ENCODE measurements at places on chromosomes 13 and 19. TPM values are rescaled to one million over a fixed set of nuclear protein-coding genes. Genes with fewer than 3 reads are reported as not detected.

DNA sequence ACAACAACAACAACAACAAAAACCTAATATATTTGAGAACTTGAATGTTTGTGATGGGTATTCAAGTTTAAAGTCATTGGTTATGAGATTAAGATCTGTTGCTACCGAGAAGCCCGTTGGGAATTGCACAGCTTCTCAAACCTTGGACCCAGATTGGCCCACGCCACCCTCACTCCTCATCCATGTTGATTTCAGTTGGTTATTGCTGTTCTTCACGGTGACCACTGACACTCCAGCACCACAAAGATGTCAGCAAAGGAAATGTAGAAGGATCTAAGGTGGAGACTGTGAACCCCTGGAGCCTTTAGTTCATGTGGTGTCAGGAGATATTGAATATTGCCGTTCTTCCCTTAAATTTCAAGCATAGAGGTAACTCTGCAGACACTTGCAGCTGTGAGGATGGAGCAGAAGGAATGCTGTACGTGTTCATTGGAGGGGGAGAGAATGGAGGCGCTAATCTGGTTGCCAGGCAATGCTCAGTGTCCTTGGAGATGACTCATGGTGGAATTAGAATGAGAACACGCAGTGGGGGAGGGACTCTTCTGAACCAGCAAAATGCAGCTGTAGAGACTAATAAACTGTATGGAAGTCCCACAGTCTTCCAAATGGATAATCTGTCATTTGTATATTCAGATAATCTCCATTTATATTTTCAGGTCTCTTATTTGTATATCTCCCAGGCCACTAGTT is 20.8 kb upstream of the ZNF835 start:
- peak; percentile 2 for DNase-seq

- DNase-seq: peak; percentile 63
These were observed 38.6 kb upstream of the TEX29 start for GRCh38 chr13:111281751-111282311.

- DNase-seq: no peak
These were observed 29.1 kb downstream of the CNFN start for GRCh38 chr19:42360787-42361544.

- no peak for DNase-seq
These were observed 8.3 kb downstream of the COL4A1 start for GRCh38 chr13:110298505-110299282.

DNA sequence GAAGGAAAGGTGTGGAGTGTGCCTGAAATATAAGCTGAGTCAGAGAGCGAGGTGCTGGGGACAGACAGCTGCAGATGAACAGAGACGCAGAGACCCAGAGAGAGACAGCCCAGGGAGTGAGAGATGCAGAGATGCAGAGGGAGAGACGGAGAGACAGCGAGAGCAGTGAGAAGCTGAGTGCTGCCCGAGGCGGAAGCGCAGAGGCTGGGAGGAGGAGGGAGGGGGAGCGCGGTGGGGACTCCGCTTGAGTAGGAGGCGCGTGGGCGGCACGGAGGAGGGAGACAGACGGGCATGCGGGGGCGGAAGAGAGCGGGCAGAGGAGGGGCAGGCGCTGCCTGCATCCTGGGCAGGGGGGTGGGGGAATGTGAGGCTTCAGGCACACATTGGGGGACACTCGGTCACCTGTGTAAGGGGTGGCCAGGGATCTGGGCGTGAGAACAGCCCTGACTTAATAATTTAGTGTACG is 25.7 kb downstream of the SLC8A2 start:
- peak; percentile 36 for DNase-seq

- peak; percentile 23 for DNase-seq
These were observed 22.0 kb downstream of the USPL1 start for GRCh38 chr13:30639671-30640070.

DNA sequence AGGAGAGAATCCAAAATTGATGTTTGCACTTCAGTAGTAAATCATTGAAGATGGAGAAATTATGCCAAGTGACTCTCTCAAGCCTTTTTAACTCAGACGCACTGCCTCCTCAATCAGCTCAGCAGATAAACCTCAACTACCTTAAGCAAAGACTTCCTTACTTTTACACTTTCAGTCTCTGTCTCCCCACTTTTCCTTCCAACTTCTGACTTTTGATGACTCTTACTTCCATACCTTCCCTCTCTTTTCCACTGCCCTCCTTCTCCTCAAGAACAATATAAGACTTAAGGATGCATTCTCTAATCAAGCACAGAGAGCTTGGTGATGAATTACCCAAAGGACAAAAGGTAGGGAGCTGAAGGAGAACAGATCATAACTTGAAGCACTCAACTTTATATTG is 4.8 kb upstream of the DACH1 start:
- no peak for DNase-seq

DNA sequence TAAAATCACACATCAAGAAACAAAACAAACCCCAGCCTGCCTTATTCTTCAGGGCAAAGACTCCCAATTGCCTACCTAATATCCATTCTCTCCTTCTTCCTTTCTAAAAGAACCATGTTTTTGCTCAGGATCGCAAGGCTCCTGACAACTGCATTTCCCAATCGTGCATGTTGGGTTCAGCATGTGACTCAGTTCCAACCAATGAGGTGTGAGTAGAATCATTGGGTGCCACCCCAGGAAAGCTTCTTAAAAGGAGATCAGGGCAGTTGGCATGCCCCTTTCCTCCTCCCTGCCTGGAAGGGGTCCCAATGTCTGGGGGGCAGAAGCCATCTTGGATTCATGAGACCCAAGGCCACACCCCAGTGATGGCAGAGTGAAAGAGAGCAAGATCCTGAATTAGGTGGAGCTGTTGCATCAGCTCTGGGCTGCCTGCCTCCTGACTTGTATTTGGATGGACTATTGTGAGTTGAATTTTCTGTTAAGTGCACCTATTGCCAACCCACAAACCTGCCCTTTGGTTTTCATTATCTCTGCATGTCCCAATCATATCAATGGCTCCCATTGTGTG is 26.0 kb upstream of the UBAC2 start:
- DNase-seq: peak; percentile 24

The ZNF626 gene
- 18.6 TPM for total RNA-seq

The CGB8 gene
- 4.5 TPM for total RNA-seq

The PSG7 gene
- total RNA-seq: not detected

The NLRP9 gene
- total RNA-seq: not detected

The PCDH9 gene
- total RNA-seq: 0.76 TPM
